ENCODE measurements at places on chromosomes 3 and 15.

- DNase-seq = no peak
These were observed 46.1 kb downstream of the GPR176 start for GRCh38 chr15:39873978-39874377.

GRCh38 chr3:67863869-67864268 is 209.5 kb upstream of the SUCLG2 start:
- peak; percentile 24 for DNase-seq

GRCh38 chr3:192550356-192550755 is 177.0 kb downstream of the FGF12 start:
- DNase-seq = no peak

- no peak for DNase-seq
These were observed 530.4 kb downstream of the AGBL1 start for GRCh38 chr15:86610038-86610437.

- no peak for DNase-seq
These were observed 67.7 kb downstream of the CERS3 start for GRCh38 chr15:100461049-100461448.

GRCh38 chr3:15051531-15051930 is 13.6 kb downstream of the MRPS25 start:
- peak; percentile 41 for DNase-seq

DNA sequence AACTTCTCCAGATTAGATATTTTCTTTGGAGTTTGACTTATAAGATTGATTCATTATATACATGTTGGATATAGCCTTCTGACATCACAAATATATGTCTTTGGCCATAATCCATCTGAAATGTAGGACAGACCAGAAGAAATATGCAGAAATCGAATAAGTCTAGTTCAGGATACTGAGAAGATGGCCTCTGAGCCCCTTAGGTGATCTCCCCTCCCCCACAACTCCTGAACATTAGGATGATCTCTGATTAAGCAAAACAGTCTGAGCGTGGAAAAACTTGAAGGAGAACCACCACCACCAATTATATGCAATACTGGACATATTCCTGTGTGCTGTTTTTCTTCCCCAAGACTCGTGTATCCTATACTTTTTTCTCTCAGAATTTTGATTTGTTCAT is 3.2 kb downstream of the SETD5 start:
- no peak for DNase-seq

GRCh38 chr3:83193526-83193925 is 1432.1 kb upstream of the GBE1 start:
- DNase-seq = no peak

- DNase-seq = no peak
These were observed 168.7 kb downstream of the GREM1 start for GRCh38 chr15:32886459-32886858.

- DNase-seq = no peak
These were observed 452.8 kb upstream of the THBS1 start for GRCh38 chr15:39127925-39128617.

GRCh38 chr3:60707452-60708020 is 543.7 kb downstream of the FHIT start:
- no peak for DNase-seq

GRCh38 chr3:185332026-185332735 is 30.8 kb upstream of the MAP3K13 start:
- no peak for DNase-seq

DNA sequence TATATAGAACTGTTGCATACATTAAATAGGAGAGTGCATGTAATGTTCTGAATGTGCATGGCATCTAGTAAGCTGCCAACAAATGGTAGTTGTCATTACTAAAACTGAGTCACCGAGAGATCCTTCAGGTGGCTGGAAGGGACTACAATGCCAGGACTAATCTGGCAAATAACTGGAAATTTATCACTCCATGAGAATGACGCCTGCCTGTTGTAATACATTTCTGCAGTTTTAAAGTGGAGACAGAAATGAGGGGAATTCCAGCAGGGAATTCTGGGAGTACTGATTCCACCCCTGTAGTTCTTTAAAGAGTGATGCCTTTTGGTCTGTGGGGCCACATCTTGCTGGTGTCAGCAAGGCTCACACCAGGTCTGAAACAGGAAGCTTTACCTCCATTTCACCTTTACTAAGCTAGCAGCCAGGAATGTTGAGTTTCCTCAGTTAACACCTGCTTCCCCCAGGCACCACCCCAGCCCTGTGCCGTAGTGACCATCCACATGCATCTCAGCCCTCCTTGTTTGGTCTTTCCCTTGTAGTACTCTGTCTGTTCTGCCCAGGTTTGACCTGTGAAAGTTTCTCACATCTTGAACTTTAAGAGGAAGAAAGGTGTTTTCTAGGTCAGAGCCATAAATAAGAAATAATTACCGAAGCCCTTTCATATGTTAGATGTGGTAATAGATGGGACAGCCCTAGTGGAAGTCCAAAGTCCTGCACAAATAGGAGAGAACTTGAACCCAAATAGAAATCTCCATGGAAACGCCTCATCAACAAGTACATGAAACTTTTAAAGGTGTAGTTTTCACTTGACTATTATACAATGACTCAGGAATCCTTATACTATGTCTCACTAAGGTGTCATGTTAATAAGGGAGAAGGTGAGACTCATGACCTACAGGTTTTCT is 56.7 kb upstream of the LMOD3 start:
- DNase-seq = no peak

GRCh38 chr15:81433462-81433861 is 59.4 kb upstream of the TMC3 start:
- no peak for DNase-seq

GRCh38 chr3:123071146-123071545 is 4.3 kb downstream of the PDIA5 start:
- no peak for DNase-seq

DNA sequence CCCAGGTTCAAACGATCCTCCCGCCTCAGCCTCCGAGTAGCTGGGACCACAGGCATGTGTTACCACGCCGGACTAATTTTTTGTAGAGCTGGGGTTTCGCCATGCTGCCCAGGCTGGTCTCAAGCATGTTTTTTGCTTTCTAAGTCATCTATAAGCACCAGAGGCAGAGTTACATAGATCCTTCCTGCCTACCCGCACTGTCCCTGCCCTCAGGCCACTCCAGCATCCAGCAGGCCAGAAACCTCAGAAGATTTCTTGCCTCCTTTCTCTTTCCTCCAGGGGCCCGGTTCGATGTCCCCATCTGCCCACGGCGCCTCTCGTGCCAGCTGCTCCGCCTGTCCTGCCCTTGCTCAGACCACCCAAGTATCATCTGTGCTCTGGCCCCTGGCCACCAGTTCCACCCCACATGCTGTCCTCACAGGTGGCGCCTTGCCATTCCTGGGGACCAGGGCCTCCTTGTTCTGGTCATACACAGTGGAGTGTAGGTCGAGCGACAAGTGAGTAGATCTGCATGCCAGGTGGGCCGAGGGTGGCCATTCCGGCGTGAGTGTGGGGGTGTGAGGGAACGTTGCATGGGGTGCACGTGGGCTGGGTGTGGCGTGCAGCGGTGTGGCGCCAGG is 27.3 kb downstream of the KLHDC8B start:
- DNase-seq = no peak

- peak; percentile 6 for DNase-seq
These were observed 356.5 kb downstream of the TBL1XR1 start for GRCh38 chr3:176840641-176841286.

- DNase-seq = no peak
These were observed 21.2 kb upstream of the ZNF639 start for GRCh38 chr3:179301645-179302044.

DNA sequence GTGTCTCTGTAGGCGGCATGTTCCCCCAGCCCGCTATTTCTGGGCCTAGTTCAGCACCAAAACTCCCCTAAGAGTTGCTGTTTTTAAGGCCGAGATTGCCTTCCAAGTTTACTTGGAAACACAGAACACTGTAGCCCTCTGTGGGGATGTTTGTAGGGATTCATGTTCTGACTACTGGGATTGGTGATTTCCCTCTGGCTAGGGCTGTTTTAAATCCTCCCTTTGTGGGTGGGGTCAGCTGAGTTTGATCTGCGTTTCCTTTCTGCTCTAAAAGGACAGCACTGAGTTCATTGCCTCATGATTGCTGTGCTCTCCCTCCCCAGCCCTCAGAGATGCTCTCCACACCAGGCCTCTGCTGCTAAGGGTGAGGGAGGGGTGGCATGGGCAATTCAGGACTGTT is 640.6 kb upstream of the DPPA4 start:
- no peak for DNase-seq

DNA sequence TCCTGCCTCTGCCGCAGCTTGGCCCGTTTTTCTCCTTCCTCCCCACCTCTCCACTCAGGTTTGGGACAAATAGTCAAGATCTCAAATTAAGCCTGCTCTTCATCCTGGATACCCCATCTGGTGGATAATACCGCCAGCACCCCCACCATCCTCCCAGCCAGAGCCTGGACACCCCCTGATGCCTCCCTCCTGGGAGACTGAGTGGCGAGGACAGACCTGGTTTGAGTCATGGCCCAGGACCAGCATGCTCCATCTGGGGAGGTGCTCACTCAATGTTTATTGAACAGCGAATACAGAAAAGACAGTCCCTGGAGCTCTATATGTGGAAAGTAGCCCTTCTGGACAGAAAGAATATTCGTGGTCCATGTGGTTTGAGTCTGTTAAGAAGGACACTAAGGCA is 23.3 kb downstream of the CTSH start:
- no peak for DNase-seq

- no peak for DNase-seq
These were observed at the start of gene COL6A6 for GRCh38 chr3:130516645-130517512. TSS of gene COL6A6 (plus strand) at chr3:130517177. CDS start at chr3:130560365, 43,188 bp downstream.

DNA sequence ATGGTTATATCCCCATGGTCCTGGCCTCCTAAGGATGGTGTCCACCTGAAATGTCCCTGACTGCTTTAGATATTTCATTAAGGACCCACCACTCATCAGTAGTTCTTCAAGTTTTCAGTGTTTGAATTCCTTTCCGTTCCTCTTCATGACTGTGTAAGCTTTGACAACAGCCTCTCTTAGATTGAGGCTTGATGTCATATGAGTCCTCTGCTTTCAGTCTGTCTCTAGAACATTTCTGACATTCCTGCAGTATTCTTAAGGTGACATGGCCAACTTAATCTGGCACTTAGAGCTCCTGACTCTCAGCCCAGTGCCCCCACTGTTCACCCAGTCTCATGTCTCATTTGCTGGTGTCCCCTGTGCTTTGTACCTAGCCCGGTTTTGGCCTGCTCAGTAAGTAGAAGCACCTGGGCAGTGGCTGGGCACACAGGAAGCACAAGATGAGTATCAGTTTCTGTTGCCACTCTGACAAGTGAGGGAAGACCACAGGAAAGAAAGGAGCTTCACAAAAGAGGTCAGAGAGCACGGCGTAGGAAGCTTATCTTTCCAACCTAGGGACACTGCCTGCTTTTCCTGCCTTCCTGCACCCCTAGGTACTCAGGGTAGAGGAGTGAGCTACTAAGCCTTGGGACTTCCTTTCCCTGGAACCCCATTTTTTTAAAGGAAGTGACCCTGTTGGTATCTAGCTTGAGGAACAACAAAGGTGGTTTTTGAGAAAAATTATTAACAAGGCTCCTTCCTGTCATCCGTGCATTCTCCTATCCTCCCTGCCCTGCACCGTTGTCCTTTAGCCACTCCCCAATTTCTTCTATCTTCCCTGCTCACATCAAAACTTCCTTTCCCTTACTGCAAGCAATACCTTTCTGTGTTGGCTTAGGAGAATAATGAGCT is 103.1 kb downstream of the KLHL25 start:
- DNase-seq = no peak

GRCh38 chr3:38111696-38112377 is 25.1 kb downstream of the ACAA1 start:
- DNase-seq = no peak

GRCh38 chr3:95711789-95712188 is 1102.6 kb upstream of the EPHA6 start:
- no peak for DNase-seq

Data from Jurkat, Clone E6-1 (cell line).